ENCODE measurements at places on chromosomes 5 and 9. TPM values are rescaled to one million over a fixed set of nuclear protein-coding genes. Genes with fewer than 3 reads are reported as not detected.
A peak's percentile ranks its signal among the peaks of the same experiment; 100 is the strongest.

PCDHGC4 gene
- 0.30 TPM for total RNA-seq

DNAI1 gene
- not detected for total RNA-seq

PCDHGC5 gene
- 2.6 TPM for total RNA-seq

CCDC171 gene
- total RNA-seq = 0.64 TPM

CSF1R gene
- total RNA-seq = 0.26 TPM

- H3K4me3 ChIP-seq = no peak overlapping the region
- peaks cover 3% of the 10 kb centered on the region for H3K4me1 ChIP-seq
- H3K27ac ChIP-seq = no peak overlapping the region
Measured at GRCh38 chr5:40365342-40366330, 314.1 kb upstream of the PTGER4 start.

GRCh38 chr5:127746756-127747155 lies 43.6 kb downstream of the CCDC192 start:
- H3K36me3 ChIP-seq = no peaks in the 10 kb centered on the region
- no peak for DNase-seq
- no peak overlapping the region for H3K27ac ChIP-seq
- H3K27me3 ChIP-seq = peaks cover 20% of the 10 kb centered on the region
- no peaks in the 10 kb centered on the region for H3K4me1 ChIP-seq

DNA sequence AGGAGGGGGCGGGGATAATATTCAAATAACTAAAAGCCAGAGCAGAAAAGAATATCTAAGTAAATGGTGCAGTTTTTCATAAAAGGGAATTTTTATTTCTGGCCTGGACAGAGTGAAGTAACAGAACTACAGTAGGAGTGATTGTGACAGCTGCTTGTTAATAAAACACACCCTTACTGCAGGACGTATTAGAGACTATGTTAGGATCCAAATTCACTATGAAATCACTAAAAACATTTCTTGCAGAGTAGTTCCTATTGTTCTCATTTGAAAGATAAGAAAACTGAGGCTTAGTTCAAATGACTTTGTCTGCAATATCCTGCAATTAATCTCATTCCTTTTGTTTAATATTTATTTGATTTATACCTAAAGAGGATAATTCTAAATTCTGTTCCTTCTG lies 39.5 kb downstream of the FAM174A start:
- no peaks in the 10 kb centered on the region for H3K36me3 ChIP-seq
- no peak overlapping the region for H3K4me3 ChIP-seq
- 0 out of 2 replicates have a peak, but pooled peaks cover 5% of the 10 kb centered on the region for H3K4me1 ChIP-seq
- H3K27ac ChIP-seq = no peak overlapping the region

- H3K4me1 ChIP-seq = peaks cover 18% of the 10 kb centered on the region
- DNase-seq = peak; percentile 27
- H3K36me3 ChIP-seq = no peaks in the 10 kb centered on the region
- peaks cover 46% of the 10 kb centered on the region for H3K27me3 ChIP-seq
Measured at GRCh38 chr5:135578685-135579341, at the start of gene CXCL14. TSS of gene CXCL14 (minus strand) at chr5:135578991. CDS start at chr5:135578778, 213 bp downstream.

GRCh38 chr9:26637101-26637500 lies 255.5 kb downstream of the CAAP1 start:
- H3K36me3 ChIP-seq = no peaks in the 10 kb centered on the region
- no peak overlapping the region for H3K4me3 ChIP-seq
- H3K27ac ChIP-seq = no peak overlapping the region
- DNase-seq = no peak
- H3K27me3 ChIP-seq = peaks cover 5% of the 10 kb centered on the region

GRCh38 chr9:70531311-70531710 lies 116.9 kb upstream of the KLF9 start:
- DNase-seq = no peak
- peaks cover 47% of the 10 kb centered on the region for H3K4me1 ChIP-seq
- H3K36me3 ChIP-seq = no peaks in the 10 kb centered on the region
- no peak overlapping the region for H3K27ac ChIP-seq

DNA sequence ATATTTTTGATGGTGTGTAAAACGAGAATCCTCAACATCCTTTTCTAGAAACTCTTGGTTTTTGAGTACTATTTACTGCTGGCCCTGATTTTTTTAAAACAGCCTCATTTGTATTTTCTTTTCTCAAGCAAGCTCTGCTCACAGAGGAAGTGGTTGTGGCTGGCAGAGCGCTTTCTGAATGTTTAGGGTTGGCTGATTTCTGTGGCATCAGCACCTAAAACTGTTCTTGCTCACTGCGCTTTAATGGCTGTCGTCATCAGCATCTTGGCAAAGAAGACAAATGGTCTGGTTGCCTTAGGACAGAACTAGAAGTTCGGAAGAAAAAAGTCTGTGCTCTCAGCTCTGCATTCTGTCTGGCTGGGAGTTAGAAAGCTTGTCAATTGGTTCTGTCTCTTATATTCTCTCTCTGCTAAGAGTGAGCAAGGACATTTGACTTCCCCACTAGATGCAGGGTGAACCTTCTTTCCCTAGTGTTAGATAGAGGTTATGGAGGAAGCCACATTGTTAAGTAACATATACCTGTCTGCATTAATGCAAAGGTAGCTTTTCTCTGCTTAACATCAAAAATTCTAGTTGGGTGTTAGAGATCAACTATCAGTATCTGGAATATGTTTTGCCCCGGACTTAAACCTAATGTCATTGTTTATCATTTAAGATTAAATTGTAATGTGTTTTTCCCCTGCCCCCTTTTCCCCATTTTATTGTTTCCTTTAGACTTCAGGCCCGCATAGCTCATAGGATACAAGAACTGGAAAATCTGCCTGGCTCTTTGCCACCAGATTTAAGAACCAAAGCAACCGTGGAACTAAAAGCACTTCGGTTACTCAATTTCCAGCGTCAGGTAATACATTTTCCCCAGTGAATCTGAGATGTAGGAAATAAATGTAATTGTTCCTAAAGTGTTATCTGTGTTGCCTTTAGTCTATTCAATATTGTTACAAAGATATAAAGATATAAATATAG lies 39.0 kb downstream of the SMARCA2 start:
- H3K4me1 ChIP-seq = peaks cover 86% of the 10 kb centered on the region
- peak overlapping the region; percentile 77 for H3K27ac ChIP-seq
- no peaks in the 10 kb centered on the region for H3K27me3 ChIP-seq
- H3K4me3 ChIP-seq = peak overlapping the region; percentile 60
- peak; percentile 85 for DNase-seq
- H3K36me3 ChIP-seq = peaks cover 13% of the 10 kb centered on the region

DNA sequence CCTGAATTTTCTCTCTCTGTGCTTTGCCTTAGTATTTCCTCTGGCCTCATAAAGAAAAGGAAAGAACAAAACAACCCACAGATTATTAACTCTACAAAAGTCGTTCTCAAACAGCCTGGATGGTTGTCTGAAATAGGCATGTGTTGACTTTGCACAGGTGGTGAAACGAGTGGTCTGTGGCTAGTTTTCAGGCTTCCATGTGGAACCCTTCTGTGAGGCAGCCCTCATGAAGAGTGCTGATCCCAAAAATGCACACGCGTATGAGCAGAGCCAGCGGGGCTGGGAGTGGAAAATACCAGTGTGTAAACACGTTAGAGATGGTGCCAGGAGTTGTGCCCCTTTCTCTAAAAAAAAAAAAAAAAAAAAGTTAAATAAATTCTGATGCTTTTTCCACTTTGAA lies 4.9 kb upstream of the PSAT1 start:
- H3K36me3 ChIP-seq = no peaks in the 10 kb centered on the region
- no peak for DNase-seq
- no peaks in the 10 kb centered on the region for H3K27me3 ChIP-seq

DNA sequence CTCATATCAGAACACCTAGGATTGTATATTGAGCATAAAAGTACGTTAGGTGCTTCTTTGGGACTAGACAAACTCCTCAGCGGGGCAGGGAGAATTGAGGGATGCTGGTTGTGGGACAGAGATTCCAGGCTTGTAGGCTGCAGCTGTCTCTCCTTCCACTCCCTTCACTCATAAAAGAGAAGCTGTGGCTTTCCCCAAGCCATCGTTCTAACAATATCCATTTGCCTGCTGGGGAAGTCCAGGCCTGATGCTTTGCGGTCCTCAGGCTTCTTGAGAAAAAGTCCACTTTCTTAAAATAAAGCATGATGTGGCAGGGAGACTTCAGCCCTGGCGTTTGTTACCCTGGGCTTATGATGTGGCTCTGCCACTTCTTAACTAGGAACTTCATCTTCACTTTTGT lies 129.3 kb upstream of the OSMR start:
- H3K36me3 ChIP-seq = no peaks in the 10 kb centered on the region
- no peak for DNase-seq
- H3K4me3 ChIP-seq = no peak overlapping the region
- peaks cover 14% of the 10 kb centered on the region for H3K4me1 ChIP-seq
- H3K27ac ChIP-seq = no peak overlapping the region

- H3K27ac ChIP-seq = peak overlapping the region; percentile 42
- peaks cover 16% of the 10 kb centered on the region for H3K4me1 ChIP-seq
- DNase-seq = peak; percentile 48
Measured at GRCh38 chr9:4762108-4762885, 21.3 kb upstream of the AK3 start.

- H3K36me3 ChIP-seq = no peaks in the 10 kb centered on the region
- H3K4me3 ChIP-seq = no peak overlapping the region
- H3K27me3 ChIP-seq = no peaks in the 10 kb centered on the region
Measured at GRCh38 chr9:25808554-25808953, 130.3 kb upstream of the TUSC1 start.

- H3K4me3 ChIP-seq = no peak overlapping the region
- no peak for DNase-seq
- no peaks in the 10 kb centered on the region for H3K36me3 ChIP-seq
- H3K4me1 ChIP-seq = no peaks in the 10 kb centered on the region
Measured at GRCh38 chr9:133842721-133843227, 104.6 kb upstream of the SARDH start.

DNA sequence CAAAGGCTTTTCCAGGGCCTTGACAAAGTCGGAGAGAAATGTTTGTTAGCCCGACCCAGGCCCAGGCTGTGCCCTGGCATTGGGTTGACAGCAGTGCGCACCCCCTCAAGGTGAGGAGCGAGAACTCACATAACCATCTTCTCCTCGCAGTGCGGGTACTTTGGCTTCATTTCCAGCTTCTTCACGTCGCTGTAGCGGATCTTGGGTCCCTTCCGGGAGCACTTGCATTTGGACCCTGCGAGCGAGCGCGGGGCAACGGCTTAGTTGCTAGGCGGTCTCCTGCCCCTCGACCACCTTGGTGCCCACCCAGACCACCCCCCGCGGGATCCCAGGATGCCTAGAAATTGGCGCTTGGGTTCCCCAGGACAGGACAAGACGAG lies 496 bp downstream of the CXCL14 start:
- peaks cover 48% of the 10 kb centered on the region for H3K27me3 ChIP-seq
- DNase-seq = no peak
- H3K4me1 ChIP-seq = peaks cover 18% of the 10 kb centered on the region
- no peak overlapping the region for H3K27ac ChIP-seq
- no peaks in the 10 kb centered on the region for H3K36me3 ChIP-seq
- no peak overlapping the region for H3K4me3 ChIP-seq

DNA sequence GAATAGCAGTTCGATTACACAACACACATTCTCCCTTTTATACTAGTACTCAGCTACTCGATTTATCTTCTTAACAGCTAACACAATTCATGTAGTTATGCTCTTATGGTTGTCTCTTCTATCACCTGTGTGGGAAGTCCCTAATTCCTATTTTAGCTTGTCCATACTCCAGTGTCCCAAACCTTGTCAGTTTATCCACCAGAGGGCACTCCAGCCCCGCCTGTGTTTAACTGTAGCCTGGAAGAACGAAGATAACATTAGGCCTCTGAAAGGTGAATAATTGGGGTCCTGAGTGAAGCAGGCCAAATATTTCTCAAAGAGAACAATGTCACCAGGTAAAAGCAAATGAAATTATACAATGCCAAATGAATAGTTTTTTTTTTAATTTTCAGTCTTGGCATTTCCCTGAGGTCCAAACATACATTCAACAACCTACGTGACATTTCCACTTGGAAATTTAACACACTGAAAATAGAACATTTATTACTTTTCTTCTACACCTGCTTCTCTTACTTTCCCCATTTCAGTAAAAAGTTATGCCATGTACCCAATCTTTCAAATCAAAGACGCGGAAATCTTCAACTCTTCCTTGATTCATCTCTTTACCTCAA lies 560.7 kb downstream of the HTR1A start:
- no peak overlapping the region for H3K27ac ChIP-seq
- peak; percentile 8 for DNase-seq
- H3K36me3 ChIP-seq = no peaks in the 10 kb centered on the region

GRCh38 chr9:37920471-37921167 lies 16.7 kb upstream of the SLC25A51 start:
- peaks cover 11% of the 10 kb centered on the region for H3K27me3 ChIP-seq
- no peak for DNase-seq
- H3K4me3 ChIP-seq = no peak overlapping the region
- peaks cover 3% of the 10 kb centered on the region for H3K4me1 ChIP-seq
- no peaks in the 10 kb centered on the region for H3K36me3 ChIP-seq
- no peak overlapping the region for H3K27ac ChIP-seq

DNA sequence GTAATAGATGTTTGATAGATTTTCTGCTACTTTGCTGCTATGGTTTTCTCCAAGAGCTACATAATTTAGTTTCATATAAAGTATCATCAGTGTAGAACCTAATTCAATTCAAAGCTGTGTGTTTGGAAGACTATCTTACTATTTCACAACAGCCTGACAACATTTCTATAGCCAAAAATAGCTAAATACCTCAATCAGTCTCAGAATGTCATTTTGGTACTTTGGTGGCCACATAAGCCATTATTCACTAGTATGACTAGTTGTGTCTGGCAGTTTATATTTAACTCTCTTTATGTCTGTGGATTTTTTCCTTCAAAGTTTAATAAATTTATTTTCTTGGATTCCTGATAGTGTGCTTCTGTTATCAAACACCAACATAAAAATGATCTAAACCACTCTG lies 35.1 kb upstream of the CCDC152 start:
- H3K36me3 ChIP-seq = no peaks in the 10 kb centered on the region
- peaks cover 8% of the 10 kb centered on the region for H3K4me1 ChIP-seq
- H3K27me3 ChIP-seq = no peaks in the 10 kb centered on the region
- DNase-seq = no peak
- no peak overlapping the region for H3K27ac ChIP-seq

DNA sequence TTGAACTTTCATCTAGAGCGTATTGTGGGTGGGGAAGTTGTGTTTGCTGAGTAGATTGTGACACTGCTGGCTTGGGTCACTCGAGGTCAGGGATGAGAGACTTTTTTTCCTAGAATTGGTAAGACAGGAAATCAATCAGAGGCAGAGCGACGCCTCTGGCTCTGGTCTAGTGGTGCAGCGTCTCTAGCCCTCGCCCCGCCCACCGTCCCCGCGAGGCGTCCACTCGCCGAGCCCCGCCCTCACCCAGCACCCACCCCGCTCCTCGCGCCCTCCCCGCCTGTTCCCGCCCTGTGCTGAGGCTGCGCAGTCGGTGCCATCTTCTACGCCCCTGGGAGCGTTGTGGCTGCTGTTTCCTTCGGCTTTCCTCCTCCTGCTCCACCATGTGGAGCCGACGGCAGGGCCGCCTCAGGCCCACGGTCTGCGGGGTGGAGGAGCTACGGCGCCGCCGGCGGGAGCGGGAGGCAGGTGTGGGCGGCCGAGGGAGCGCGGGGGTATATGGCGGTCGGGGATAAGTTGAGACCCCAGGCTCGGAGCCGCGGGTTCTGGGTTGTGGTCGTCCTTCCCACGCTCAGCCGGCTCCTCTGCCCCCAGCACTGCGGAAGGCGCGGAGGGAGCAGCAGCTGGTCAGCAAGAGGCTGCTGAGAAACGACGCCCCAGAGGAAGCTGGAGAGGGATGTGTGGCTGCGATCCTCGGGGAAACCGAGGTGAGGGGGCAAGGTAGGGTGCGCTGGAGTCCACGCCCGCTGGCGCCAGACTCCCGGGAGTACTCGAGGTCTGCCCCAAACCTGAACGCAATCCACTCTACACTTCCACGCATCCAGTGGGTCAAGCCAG lies at the start of gene TMCO6:
Gene TMCO6 (plus strand): TSS at position 304 of the 834 bp plus-strand sequence. CDS start 77 bp downstream, at position 381.
- H3K4me1 ChIP-seq = peaks cover 26% of the 10 kb centered on the region
- H3K36me3 ChIP-seq = peaks cover 4% of the 10 kb centered on the region
- peaks cover 3% of the 10 kb centered on the region for H3K27me3 ChIP-seq

GRCh38 chr9:79757881-79758669 lies 186.3 kb downstream of the TLE4 start:
- H3K4me1 ChIP-seq = peaks cover 34% of the 10 kb centered on the region
- DNase-seq = no peak
- no peak overlapping the region for H3K4me3 ChIP-seq
- H3K27ac ChIP-seq = no peak overlapping the region
